ENCODE measurements at places on chromosomes 5 and 9.

GRCh38 chr5:168318240-168318639 lies 26.8 kb downstream of the WWC1 start:
- no peak for DNase-seq

DNA sequence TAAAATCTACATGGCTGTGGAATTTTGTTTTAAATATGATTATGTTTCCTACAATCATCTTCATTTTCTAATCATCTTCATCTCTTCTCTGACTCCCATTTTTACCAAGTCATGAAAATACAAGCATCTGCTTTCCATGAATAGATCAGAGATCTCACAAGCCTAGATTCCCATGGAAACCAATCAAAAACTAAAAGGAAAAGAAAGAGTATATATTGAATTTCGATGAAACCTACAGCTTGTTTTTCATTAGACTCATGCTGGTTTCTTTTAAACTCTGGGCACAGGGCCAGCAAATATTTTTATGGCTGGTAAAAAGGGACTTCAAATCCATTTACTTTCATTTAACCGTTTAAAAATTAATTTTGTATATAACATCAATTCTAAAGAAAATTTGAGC lies 51.2 kb downstream of the INVS start:
- no peak for DNase-seq

GRCh38 chr5:36982146-36982545 lies 105.6 kb downstream of the NIPBL start:
- no peak for DNase-seq

GRCh38 chr5:138641547-138642298 lies 66.5 kb upstream of the HSPA9 start:
- DNase-seq, result peak; percentile 77

- no peak for DNase-seq
Observed at GRCh38 chr5:159519365-159519764, 189.1 kb upstream of the IL12B start.

DNA sequence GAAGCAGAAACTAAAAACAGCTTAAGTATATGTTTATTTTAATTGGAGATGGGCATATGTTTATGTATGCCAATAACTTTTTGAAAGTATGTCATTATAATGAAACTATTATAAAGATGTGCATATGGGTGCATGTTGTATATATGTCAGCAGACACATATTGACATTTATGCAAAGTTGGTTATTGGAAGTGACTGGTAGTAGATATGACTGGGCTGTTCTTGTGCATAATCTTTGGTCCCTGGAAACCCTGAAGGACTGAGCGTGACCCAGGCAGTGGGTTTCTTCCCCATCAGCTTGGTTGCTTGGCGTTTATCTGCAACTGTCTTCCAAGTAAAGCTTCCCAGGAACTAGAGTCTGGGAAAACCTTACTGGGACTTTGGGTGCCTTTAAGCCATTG lies 25.7 kb downstream of the ANKRA2 start:
- no peak for DNase-seq

DNA sequence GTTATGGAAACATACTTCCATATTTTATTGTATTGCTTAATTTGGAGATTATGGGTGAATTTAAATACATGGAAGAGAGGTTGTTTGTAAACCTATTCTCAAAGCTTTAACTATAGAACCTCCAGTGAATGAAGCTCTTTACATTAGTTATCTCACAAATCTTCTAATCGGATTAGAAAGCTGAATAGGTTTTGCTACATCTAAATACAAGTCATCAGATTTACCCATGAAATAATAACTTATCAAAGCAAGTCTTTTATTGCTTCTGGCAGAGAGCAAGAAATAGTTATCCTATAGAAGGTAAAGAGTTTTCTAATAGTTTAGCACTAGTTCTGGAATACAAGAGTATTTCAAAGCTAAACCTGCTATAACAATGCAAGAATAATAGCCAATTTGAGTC lies 104.4 kb upstream of the SREK1 start:
- DNase-seq, result no peak

DNA sequence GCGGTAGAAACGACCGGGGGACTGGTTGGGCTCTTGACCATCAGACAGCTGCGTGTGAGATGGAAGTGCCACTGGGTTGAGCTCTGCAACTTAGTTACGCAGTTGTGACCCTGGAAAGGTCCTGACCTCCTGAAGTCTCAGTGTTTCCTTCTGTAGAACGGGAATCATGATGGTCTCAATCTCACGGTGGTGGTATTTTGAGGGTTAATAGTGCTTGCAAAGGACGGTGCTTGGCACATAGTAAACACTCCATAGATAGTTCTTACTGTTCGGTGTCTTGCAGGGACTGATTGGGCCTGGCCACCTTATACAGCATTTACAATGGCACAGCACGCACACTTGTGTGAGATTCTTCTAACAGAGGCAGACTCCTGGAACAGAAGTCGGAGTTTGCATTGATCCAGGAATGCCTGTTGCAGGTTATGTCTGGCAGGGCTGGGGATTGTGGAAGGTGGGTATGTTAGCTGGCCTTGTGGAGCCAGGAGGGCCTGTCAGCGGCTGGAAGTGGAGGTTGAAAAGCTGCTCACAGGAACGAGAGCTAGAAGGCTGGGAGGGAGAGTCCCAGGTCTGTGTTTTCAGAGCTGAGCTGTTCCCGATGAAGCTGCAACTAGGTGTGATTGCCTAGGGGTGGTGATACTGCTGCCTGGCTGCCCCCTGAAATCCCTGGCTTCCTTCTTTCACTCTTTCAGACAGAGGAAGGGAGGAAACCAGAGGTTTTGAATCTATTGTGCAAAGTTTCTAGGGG lies 962 bp upstream of the TXN start:
- DNase-seq, result peak; percentile 16

GRCh38 chr5:765948-766631 lies 18.4 kb downstream of the ZDHHC11B start:
- no peak for DNase-seq

DNA sequence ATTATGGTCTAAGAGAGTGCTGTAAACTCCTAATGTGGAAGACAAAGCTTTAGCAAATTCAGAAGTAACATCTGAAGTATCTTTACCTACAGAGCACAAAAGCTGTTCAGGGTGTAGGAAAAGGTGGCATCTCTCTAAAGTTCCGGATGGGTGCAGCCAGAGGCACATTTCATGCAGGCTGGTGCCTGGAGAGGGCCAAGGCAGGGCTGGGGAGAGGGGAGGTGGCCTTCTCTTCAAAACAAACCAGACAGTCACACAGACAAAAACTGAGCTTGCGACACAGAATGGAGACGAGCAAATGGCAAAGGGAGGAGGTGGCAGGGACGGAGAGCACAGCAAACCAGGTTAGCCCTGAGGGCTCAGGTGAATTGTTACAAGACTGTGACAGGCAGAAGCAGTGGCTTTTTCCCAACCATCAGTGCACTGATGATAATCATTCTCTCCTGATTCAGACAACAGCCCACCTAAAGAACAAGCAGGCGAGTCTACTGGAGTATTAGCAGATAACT lies 121.5 kb upstream of the PCA3 start:
- no peak for DNase-seq

DNA sequence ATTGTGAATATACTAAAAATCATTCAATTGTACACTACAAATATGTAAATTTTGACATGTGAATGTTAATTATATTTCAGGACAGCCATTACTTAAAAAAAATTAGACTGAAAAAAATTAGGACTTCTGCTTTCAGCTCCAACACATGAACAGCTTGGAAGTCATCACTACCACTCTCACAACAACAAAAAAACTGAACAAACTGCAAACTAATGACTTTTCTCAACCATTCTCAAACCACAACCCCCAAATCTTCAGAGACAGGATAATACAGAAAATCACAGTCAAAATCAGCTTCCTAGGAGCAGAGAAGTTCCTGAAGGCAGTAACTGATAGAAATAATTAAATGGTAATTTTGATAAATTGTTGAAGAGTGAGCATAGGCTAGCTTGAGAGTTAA lies 686.4 kb downstream of the TLE1 start:
- no peak for DNase-seq

DNA sequence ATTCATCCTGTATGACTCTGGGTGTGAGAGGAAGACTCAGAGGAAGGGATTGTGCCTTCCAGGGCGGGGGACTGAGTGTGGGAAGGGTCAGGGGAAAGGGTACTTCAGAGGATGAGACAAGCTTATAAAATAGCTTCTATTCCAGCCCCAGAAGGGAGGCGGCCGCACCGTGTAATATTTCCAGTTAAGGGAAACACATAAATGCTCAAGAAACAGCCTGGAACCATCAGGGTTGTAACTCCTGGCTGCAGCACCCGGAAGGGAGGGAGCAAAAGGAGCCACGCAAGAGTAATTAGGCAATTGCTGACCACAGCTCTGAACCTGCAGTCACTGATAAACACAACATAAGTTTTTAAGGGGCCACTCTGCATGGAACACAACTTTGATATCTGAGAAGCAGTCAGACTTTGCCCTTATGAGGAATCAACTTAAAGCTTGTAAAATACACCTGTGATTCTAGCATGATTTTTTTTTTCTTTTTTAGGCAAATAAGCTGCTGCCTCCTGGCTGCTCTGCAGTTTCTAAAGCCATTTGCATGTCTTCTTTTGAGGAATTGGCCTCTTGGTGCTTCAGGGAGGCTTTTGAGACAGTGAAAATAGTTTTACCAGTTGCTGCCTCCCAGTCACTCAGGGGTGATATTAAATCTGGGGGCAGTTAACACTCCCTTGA lies 382.7 kb downstream of the ENC1 start:
- DNase-seq, result no peak

DNA sequence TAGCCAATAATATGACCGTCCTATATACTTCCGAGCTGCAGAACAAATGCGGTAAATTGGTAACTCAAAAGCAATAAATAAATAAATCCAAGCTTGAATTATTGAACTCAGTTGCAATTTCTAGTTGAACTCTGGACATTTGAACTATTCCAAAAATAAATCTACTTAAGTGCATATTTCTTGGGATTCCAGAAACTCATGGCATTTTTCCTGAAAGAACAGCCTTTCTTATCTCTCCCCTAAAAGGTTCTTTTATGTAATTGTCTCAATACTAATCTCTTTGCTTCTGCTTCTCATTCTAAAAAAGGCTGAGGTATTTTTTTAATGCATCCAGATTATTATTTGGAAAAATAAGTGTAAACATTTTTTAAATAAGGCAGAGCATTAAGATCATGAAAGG lies 131.7 kb downstream of the TRPM6 start:
- no peak for DNase-seq

- DNase-seq, result no peak
Observed at GRCh38 chr9:116701940-116702642, 15.0 kb downstream of the TRIM32 start.

GRCh38 chr5:103605277-103605676 lies 42.7 kb upstream of the NUDT12 start:
- no peak for DNase-seq

GRCh38 chr5:107012371-107012770 lies 658.4 kb downstream of the EFNA5 start:
- no peak for DNase-seq

- DNase-seq, result no peak
Observed at GRCh38 chr5:178469011-178469974, 120.9 kb downstream of the COL23A1 start.

DNA sequence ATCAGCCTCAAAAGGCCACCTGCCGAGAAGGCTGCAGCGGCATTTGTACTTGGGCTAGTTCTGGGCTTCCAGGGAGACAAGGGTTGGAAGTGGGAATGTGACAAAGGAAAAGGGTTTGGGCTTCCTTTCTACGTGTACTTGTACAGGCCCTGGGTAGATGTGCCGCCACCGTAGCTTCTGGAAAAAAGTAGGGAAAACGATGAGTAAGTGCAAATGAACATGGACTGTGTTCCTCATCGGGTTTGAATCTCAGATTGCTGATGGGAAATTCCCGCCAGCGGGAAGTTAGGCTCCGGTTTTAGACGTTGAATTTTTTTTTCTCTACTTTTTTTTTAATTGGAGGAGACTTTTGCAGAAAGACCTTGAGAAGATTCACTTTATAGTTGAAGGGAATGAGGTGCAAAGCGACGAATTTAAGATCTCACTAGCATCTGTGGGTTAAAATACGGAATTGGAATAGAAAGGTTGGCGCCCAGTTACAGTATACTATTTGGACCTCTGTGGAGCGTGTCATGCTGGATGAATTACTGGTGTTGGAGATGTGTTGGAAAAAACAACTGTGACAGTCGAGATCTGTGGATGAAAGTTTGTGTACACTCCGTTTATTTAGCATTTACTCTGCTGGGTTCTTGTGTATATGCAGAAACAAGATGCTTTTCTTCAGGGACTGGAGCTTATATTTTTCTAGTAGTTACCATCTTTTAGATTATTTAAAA lies 1.2 kb downstream of the G3BP1 start:
- DNase-seq, result no peak

DNA sequence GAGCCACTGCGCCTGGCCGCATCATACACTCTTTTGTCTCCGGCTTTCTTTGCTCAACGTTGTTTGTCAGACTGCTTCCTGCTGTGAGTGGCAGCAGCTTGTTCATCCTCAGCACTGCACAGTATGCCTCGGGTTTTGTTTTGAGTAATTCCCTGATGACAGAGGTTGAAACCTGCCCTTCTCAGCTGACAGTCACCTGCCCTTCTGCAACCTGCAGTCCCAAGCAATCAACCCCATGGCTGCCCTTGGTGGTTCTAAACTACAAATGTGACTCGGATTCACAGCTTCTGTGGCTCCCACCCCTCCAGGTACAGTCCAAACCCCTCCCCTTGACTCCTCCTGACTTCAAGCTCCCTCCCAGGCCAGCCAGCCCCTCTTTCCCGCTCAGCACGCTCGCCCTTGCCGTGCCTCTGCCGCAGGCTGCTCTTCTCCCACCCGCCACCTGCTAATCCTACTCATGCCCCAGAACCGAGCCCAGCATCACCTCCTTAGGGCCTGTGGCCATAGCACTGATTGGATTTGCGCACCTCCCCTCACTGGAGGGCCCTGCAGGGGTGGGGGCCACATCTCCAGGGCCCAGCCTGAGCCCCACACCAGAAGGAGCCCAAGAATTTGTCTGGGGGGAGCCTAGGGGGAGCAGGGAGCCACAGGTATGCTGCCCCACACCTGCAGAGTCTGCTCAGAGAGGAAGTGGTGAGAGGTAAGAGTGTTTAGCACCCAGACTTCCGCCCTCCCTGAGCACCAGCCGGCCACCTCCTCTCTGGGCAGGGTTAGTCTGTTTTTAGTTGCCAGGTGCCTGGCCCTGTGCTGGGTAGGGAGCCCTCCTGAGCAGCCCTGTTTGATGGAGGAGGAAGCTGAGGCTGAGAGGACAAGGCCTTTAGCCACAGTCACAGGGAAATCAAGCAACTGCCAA lies 10.1 kb downstream of the EEIG1 start:
- DNase-seq, result peak; percentile 58

DNA sequence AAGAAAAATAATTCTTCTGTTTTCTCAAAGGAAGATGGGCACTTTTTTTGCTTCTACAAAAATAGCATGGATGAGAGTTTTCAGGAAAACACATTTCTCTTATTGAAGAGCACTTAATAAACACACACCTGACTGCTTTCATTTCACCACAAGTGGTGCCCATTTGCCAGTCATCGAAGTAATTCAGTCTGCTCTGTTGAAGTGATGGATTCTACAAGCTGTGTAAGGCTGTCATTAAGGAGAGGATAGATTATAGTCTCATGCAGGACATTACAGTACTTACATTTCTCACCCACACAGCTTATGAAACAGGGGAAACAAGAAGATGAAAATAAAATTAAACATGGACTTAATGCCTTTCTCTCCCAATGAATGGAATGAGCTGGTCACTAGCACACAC lies 165.2 kb downstream of the NR2F1-AS1 start:
- DNase-seq, result no peak
